A549 treated with Mapracorat at 1 μM for 4 hours (cell line): ENCODE measurements at places on chromosomes 11 and 22. TPM values are rescaled to one million over a fixed set of nuclear protein-coding genes. Genes with fewer than 3 reads are reported as not detected.

The CRYBB2 gene
- not detected in 5 replicates for total RNA-seq

The LGALS12 gene
- total RNA-seq: not detected in 5 replicates

The SLC22A12 gene
- total RNA-seq: not detected in 5 replicates

The FAM111B gene
- total RNA-seq: 6.8 to 7.8 TPM (median 7.0 TPM) in 5 replicates

The APOL5 gene
- total RNA-seq: not detected in 5 replicates

The VPREB1 gene
- total RNA-seq: not detected in 5 replicates

The NELL1 gene
- not detected in 5 replicates for total RNA-seq

The INS gene
- total RNA-seq: not detected in 5 replicates

The MSANTD4 gene
- total RNA-seq: 7.7 to 9.9 TPM (median 9.1 TPM) in 5 replicates

The TMPRSS13 gene
- total RNA-seq: not detected in 5 replicates

The FGF4 gene
- total RNA-seq: not detected in 5 replicates

The CARD18 gene
- not detected in 5 replicates for total RNA-seq

The GDPD4 gene
- total RNA-seq: not detected in 5 replicates

The SERPIND1 gene
- total RNA-seq: 0.07 TPM in 1 of 5 replicates, not detected in the others

The PTPRCAP gene
- 0.24 to 0.72 TPM (median 0.29 TPM) in 4 of 5 replicates, not detected in the other for total RNA-seq

The CLMP gene
- total RNA-seq: 16.3 to 24.2 TPM (median 21.4 TPM) in 5 replicates

The ANO3 gene
- 0.04 to 0.10 TPM in 2 of 5 replicates, not detected in the others for total RNA-seq

The RIBC2 gene
- total RNA-seq: 2.1 to 2.4 TPM (median 2.1 TPM) in 5 replicates

The XKR3 gene
- total RNA-seq: not detected in 5 replicates

The APOA5 gene
- total RNA-seq: not detected in 5 replicates

The FOLH1 gene
- total RNA-seq: not detected in 5 replicates

The AMOTL1 gene
- 5.7 to 8.6 TPM (median 7.8 TPM) in 5 replicates for total RNA-seq

The ABCC8 gene
- total RNA-seq: 5.7 to 9.5 TPM (median 7.6 TPM) in 5 replicates

The DDTL gene
- total RNA-seq: 1.6 to 2.1 TPM (median 1.9 TPM) in 5 replicates

The HTR3A gene
- total RNA-seq: not detected in 5 replicates

The TRIM44 gene
- 16.7 to 25.7 TPM (median 23.9 TPM) in 5 replicates for total RNA-seq

The DEAF1 gene
- total RNA-seq: 24.1 to 34.9 TPM (median 32.0 TPM) in 5 replicates

The AGBL2 gene
- total RNA-seq: 1.2 to 1.9 TPM (median 1.5 TPM) in 5 replicates

The OR51I1 gene
- not detected in 5 replicates for total RNA-seq

The UPK3A gene
- total RNA-seq: not detected in 5 replicates

The CD44 gene
- 597 to 779 TPM (median 684 TPM) in 5 replicates for total RNA-seq

The SCGB2A2 gene
- total RNA-seq: not detected in 5 replicates

The RASGRP2 gene
- 1.2 to 1.9 TPM (median 1.4 TPM) in 5 replicates for total RNA-seq

The PRR33 gene
- not detected in 5 replicates for total RNA-seq

The CCDC81 gene
- total RNA-seq: 0.09 to 0.34 TPM (median 0.28 TPM) in 5 replicates

The DNAJC4 gene
- 17.3 to 22.9 TPM (median 19.6 TPM) in 5 replicates for total RNA-seq

The SLC17A6 gene
- not detected in 5 replicates for total RNA-seq
